ENCODE measurements at places on chromosomes 5 and 9.

GRCh38 chr5:79086116-79086515 lies 16.5 kb downstream of the BHMT2 start:
- no peak for DNase-seq

DNA sequence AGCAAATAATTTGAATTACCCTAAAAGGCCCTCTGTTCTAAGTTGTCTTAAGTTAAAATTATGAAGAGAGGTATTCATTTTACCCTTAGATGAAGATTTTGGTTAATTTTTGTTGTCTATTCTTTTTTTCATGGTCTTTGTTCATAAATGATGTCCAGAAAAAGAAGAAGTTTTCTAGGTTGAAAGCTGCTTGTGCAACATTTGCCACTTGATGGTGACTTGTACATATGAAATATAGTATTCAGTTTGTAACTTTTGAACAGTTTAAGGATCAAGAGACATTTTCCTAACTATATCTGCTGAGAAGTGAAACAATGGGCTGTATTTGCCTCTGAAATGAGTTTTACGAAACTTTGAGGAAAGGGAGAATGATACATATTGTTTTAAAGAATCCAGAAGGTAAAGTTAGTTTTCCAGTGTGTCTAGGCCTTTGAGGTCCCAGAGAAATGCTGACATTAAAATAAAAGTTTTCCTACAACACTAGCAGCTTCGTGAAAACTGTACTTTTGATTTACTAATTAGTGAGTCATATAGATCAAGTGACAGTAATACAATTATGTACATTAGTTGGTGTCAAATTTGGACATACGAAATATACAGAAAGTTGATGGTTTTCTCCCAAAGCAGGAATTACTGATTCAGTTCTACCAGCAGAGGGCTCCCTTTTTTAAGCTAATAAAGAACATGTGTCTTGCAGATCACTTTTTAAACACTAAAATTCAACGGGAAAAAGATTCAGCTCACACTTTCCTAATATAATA lies 70.5 kb downstream of the PIK3R1 start:
- DNase-seq = peak; percentile 88

- no peak for DNase-seq
Observed at GRCh38 chr9:97779608-97780007, 73.4 kb upstream of the FOXE1 start.

- no peak for DNase-seq
Observed at GRCh38 chr9:136178061-136178772, 26.7 kb downstream of the LHX3 start.

GRCh38 chr5:22541037-22541436 lies 312.1 kb downstream of the CDH12 start:
- DNase-seq = no peak

GRCh38 chr5:78509884-78510769 lies 138.4 kb downstream of the LHFPL2 start:
- peak; percentile 66 for DNase-seq

DNA sequence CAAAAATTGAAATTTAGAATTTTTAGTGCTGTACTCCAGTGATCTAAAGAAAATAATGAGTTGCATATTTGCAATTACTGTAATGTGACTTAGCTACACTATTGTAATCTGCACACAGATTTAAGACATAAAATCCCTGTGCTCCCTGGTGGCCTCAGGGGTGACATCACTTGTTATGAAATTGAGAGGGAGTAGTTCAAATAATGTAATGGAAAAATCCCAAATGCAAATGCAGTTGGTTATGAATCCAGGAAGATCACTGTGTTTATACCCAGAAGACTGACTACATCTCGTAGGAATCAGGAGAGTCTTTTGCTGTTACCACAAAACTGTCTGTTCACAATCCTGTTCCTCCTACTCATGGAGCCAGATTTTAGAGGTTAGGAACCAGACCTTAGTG lies 178.7 kb upstream of the FBXL17 start:
- DNase-seq = no peak

DNA sequence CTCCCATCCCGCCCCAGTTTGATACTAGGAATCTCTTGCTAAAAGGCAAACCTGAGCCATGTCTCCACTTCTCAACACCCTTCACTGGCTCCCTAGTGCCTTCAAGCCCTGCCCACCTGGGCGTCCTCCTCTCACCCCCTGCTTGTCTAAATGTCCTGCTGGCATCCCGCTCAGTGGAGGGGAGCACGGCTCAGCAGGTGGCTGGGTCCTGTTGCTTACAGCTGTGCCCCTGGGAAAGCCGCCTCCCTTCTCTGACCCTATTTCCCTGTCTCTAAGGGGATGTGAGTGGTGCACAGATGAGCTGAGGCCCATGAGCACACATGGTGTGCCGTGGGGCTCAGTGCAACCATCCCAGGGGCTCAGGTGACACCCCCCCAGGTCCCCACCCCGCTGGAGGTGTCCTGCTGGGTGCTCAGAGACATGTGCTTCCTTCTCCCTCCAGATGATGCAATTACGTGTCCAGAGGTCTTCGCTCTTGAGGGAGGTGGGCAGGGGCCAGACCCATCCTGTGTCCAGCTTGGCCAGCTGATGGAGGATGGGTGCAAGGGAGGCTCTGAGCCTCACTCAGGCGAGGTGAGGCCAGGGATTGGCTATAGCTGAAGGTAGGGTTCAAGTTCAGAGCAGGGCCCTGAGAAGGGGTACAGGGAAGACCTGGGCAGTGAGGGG lies 24.1 kb downstream of the FLT4 start:
- DNase-seq = no peak
